ENCODE measurements at places on chromosomes 7 and 10. TPM values are rescaled to one million over a fixed set of nuclear protein-coding genes. Genes with fewer than 3 reads are reported as not detected.

DNA sequence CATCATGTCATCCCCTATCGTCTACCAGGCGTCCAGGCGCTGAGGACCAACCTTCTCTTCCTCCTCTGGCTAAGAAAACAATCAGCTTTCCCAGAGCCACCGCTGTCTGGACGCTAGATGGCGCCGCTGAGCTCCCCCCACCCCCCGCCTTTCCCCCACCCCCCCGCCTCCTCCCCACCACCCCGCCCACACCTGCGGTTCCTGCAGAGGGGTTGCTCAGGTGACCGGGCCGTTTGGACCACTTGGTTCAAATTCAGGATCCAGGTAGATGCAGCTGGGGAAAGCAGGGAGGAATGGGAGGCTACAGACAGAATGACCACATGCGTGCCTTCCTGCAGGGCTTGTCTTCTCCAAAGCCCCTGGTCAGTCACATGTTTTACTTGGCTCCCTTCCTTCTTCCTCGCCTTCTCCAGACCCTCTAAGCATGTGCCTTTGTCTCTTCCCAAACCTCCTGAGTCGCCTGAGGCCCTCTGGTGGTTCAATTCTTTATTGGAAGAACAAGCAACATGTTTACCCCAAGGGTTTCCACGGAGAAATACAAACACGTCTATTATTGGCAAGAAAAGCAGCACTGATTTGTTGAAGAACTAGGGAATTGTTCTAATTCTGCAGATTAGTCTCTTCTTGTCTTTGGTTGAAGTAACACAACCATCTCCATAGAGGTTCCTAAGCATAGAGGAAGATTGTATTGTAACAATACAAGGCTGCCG, 24.7 kb downstream of the AOC1 start:
- no peaks in the 10 kb centered on the region for H3K36me3 ChIP-seq
- H3K4me3 ChIP-seq = no peak overlapping the region
- DNase-seq = peak; percentile 39
- H3K27ac ChIP-seq = no peak overlapping the region
- peaks cover 5% of the 10 kb centered on the region for H3K27me3 ChIP-seq

DNA sequence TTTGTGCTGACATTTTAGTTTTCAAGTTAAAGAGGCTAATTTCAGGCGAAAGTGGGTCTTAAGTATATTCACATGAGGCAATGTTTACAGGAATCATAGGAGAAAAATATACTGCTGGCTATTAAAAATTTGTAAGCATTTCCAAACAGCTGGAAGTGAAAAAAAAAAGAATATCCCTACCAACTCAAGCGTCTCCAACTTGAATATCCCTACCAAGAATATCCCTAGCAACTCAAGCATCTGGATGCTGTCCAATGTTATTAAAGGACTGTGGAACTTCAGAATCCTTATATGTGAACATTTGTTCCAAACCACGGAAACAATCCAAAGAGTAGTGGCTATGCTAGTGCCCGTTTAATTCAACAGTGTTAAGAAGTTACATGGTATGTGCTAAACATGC, 1303.0 kb downstream of the GATA3 start:
- H3K27me3 ChIP-seq = no peaks in the 10 kb centered on the region
- no peak for DNase-seq
- no peak overlapping the region for H3K4me3 ChIP-seq
- no peaks in the 10 kb centered on the region for H3K4me1 ChIP-seq

GRCh38 chr7:98165827-98166667, 45.2 kb upstream of the BHLHA15 start:
- peaks cover 40% of the 10 kb centered on the region for H3K27me3 ChIP-seq
- peaks cover 14% of the 10 kb centered on the region for H3K4me1 ChIP-seq
- peak; percentile 32 for DNase-seq
- no peak overlapping the region for H3K4me3 ChIP-seq

The POT1 gene
- 10.4 TPM for polyA plus RNA-seq

GRCh38 chr10:31928549-31929260, at the start of gene ARHGAP12:
ARHGAP12 (minus strand) TSS chr10:31928831; CDS start chr10:31908855, 19,976 bp downstream.
- no peaks in the 10 kb centered on the region for H3K36me3 ChIP-seq
- no peaks in the 10 kb centered on the region for H3K27me3 ChIP-seq
- peak; percentile 74 for DNase-seq
- peaks cover 28% of the 10 kb centered on the region for H3K4me1 ChIP-seq

- H3K27ac ChIP-seq = no peak overlapping the region
- DNase-seq = no peak
- H3K4me1 ChIP-seq = peaks cover 36% of the 10 kb centered on the region
- no peak overlapping the region for H3K4me3 ChIP-seq
- H3K27me3 ChIP-seq = no peaks in the 10 kb centered on the region
Observed at GRCh38 chr7:129373651-129374428, 60.4 kb upstream of the STRIP2 start.

DNA sequence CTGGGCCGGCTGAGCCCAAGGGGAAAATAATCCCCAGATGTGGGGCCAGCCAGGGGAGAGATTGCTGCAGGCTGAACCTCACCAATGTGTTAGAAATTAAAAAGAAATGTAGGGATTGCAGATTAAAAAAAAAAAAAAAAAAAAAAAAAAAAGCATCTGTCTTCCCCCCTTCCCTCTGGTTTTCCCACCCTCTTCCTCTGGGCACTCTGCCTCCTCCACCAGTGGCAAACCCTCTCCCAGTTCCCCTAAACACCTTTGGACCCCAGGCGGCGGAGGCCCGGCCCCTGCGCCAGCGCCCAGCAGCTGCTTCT, 7.1 kb downstream of the MNX1 start:
- no peak overlapping the region for H3K27ac ChIP-seq
- H3K4me1 ChIP-seq = peaks cover 3% of the 10 kb centered on the region
- DNase-seq = no peak
- H3K36me3 ChIP-seq = no peaks in the 10 kb centered on the region
- H3K27me3 ChIP-seq = peaks cover 81% of the 10 kb centered on the region

GRCh38 chr7:111089822-111090426, 1.0 kb upstream of the LRRN3 start:
- no peaks in the 10 kb centered on the region for H3K36me3 ChIP-seq
- H3K27ac ChIP-seq = no peak overlapping the region
- H3K4me1 ChIP-seq = no peaks in the 10 kb centered on the region
- no peak overlapping the region for H3K4me3 ChIP-seq
- DNase-seq = no peak

- H3K4me3 ChIP-seq = no peak overlapping the region
- H3K36me3 ChIP-seq = no peaks in the 10 kb centered on the region
- DNase-seq = no peak
- peaks cover 2% of the 10 kb centered on the region for H3K27me3 ChIP-seq
Observed at GRCh38 chr7:113093561-113093960, 6.9 kb upstream of the GPR85 start.

DNA sequence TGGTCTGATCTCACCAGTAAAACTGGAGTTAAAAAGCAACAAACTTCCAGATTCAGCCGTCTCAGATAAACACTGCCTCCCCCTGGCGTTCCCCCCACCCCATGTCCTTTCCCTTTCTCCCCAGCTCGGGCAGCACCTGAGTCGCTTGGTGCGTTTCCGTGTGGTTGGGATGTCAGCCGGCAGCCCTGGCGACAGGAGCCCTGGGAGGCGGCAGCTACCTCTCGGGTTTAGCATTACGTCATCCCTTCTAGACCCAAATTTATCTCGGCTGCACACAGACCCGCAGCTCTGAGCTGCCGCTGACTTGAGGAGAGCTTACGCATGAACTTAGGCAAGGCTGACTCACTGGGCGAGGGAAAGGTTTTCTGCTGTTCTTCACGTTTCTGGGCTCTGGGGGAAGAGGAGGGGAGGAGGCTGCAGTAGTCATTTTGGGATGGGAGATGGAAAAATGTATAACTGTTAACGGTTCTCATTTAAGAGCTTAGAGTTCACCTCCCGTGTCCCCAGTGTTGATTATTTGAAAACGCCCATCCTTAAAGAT, 14.4 kb downstream of the MXI1 start:
- peak overlapping the region; percentile 66 for H3K27ac ChIP-seq
- peaks cover 41% of the 10 kb centered on the region for H3K4me1 ChIP-seq
- no peaks in the 10 kb centered on the region for H3K27me3 ChIP-seq
- peak overlapping the region; percentile 27 for H3K4me3 ChIP-seq
- H3K36me3 ChIP-seq = no peaks in the 10 kb centered on the region
- DNase-seq = peak; percentile 89

DNA sequence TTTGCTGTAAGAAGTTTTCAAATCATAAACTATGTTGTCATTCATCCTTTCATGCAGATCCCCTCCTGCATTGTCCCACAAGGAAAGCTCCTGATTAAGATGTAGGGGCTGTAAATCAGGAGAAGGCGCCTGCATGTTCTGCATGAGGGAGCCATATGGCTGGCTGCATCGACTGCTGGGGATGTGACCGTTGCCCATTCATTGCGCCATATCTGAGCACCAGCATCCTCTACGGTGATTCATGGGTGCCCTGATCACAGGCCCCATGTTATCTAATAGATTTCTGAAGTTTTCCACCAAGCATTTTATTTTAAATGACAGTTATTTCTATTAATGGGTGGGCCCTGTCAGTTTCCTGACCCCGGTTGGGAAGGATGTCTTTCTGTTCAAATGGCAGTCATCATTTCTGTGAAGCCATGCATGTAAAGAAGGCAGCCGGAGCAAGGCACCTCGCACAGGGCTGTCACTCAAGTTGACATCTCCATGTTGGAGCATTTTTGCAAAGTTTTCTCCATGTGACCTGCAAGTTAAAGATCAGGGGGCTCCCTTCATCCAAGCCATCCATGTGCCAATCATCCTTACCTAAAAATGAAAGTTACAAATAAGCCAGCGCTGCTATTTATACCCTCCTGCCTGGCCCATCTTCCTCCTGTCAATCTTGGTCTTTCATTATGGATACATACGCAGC, 128.8 kb downstream of the TEX36 start:
- H3K27me3 ChIP-seq = no peaks in the 10 kb centered on the region
- no peaks in the 10 kb centered on the region for H3K4me1 ChIP-seq
- H3K36me3 ChIP-seq = no peaks in the 10 kb centered on the region
- no peak overlapping the region for H3K4me3 ChIP-seq
- no peak for DNase-seq

The TMEM270 gene
- polyA plus RNA-seq = not detected

- no peaks in the 10 kb centered on the region for H3K4me1 ChIP-seq
- no peaks in the 10 kb centered on the region for H3K27me3 ChIP-seq
- no peak overlapping the region for H3K4me3 ChIP-seq
- no peak for DNase-seq
Observed at GRCh38 chr7:107754642-107755041, 10.7 kb downstream of the CBLL1 start.

The RNF148 gene
- polyA plus RNA-seq = not detected

DNA sequence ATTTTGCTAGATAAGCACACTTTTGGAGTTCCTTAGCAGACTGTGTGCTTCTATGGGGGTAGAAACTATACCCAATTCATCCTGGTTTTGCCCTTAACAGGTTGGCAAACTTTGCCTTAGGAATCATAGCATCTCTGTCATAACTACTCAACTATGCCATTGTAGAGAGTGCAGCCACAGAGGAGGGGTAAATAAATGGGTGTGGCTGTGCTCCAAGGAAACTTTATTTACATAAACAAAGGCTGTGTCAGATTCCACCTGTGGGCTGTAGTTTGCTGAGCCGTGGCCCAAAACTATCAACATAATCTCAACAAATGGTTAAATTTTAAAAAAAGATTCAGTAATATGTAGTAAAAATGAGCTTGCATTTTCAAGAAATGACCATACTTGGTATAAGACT, 51.6 kb upstream of the LAMB1 start:
- H3K4me1 ChIP-seq = no peaks in the 10 kb centered on the region
- H3K27me3 ChIP-seq = no peaks in the 10 kb centered on the region
- DNase-seq = no peak
- no peak overlapping the region for H3K4me3 ChIP-seq
- H3K36me3 ChIP-seq = no peaks in the 10 kb centered on the region

DNA sequence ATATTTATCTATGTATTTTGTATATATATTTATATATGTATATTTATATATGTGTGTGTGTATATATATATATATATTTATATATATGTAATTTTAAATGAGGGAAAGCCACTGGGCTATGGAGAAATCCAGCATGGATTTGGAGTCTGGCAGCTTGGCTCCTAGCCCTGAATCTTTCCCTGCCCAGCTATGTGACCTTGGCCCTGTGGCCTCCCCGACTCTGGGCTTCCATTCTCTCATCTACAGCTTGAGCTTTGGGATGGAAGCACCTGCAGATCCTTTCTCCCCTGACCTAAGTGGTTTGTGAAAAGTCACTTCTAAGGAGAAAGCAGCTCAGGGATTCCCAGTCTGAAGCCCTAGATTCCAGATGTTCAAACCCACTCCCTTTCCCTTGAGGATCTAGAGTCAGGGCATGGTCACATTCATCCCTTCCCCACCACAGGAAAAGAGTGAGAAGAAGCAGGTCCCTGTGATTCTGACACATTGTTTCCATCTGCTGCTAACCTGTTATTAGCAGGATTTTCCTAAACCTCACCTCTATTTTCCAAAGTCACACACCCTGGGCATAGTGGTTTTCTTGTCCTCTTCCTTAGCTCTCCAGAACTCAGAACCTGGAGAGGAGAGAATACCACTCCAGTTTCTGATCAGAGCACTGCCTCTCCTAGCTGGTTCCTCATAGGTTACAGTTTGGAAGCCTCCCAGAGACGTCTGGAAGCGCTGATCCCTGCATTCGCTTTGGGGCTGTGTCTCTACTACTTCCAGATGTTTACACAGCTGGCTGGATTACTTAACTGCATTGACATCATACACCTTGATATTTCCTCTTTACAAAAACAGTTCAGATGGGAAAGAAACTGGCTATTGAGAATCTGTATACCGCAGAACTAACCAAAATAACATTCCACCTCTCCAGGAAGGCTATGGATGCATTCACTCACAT, 327.5 kb upstream of the ZMIZ1 start:
- no peak for DNase-seq
- H3K4me1 ChIP-seq = peaks cover 22% of the 10 kb centered on the region
- no peak overlapping the region for H3K27ac ChIP-seq

The POLR3A gene
- polyA plus RNA-seq = 2.7 TPM

DNA sequence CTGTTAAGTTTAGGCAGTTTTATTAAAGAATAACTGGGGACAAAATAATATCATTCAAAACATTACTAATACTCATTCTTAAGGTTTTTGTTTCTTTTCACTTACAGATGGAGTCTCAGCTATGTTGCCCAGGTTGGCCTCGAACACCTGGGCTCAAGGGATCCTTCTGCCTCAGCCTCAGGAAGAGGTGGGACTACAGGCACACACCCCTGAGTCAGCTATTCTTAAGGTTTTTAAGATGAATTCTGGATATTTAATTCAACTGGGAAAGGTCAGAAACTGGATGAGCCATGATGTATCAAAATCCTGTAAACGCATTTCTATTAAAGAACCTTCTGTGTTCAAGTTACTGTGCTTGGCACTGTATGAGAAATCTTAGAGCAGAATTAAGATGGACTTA, 3.5 kb downstream of the OAT start:
- H3K27ac ChIP-seq = no peak overlapping the region
- peaks cover 14% of the 10 kb centered on the region for H3K4me1 ChIP-seq
- DNase-seq = no peak
- no peak overlapping the region for H3K4me3 ChIP-seq

- H3K36me3 ChIP-seq = no peaks in the 10 kb centered on the region
- DNase-seq = no peak
- H3K4me1 ChIP-seq = no peaks in the 10 kb centered on the region
Observed at GRCh38 chr7:4241791-4242190, 440.3 kb upstream of the FOXK1 start.

The CCDC172 gene
- not detected for polyA plus RNA-seq

The CFAP43 gene
- polyA plus RNA-seq = not detected

- H3K4me1 ChIP-seq = peaks cover 25% of the 10 kb centered on the region
- peak; percentile 74 for DNase-seq
- no peak overlapping the region for H3K4me3 ChIP-seq
- no peaks in the 10 kb centered on the region for H3K36me3 ChIP-seq
- no peaks in the 10 kb centered on the region for H3K27me3 ChIP-seq
Observed at GRCh38 chr7:76403780-76404494, 5.6 kb downstream of the SSC4D start.

GRCh38 chr7:45570797-45571196, 3.4 kb upstream of the ADCY1 start:
- H3K36me3 ChIP-seq = no peaks in the 10 kb centered on the region
- H3K4me1 ChIP-seq = no peaks in the 10 kb centered on the region
- H3K27ac ChIP-seq = no peak overlapping the region
- H3K27me3 ChIP-seq = peaks cover 34% of the 10 kb centered on the region
